ENCODE measurements at places on chromosomes 6 and 20.

- no peak for DNase-seq
Observed at GRCh38 chr20:31856516-31856915, 11.1 kb upstream of the FOXS1 start.

- no peak for DNase-seq
Observed at GRCh38 chr6:151065027-151065815, 174.5 kb upstream of the AKAP12 start.

DNA sequence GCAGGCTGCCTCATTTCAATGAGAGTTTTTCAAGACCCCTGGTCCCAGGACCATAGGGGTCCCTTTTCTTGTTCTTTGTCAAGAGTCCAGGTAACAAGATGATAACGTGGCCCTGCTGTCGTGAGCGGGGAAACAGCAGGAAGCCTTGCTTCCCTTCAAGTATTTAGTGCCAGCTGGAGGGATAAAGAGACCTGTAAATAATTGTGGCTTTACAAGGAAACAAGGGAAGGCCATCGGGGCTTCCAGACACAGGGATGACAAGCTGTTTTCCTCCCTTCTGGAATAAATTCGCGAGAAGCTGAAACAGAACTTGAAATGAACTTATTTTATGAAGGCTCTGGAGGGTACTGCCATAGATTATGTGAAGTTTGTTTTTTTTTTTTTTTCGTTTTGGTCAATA is 163.2 kb downstream of the SYNDIG1 start:
- no peak for DNase-seq

GRCh38 chr20:59008715-59009336 is 1.8 kb upstream of the CTSZ start:
- no peak for DNase-seq

DNA sequence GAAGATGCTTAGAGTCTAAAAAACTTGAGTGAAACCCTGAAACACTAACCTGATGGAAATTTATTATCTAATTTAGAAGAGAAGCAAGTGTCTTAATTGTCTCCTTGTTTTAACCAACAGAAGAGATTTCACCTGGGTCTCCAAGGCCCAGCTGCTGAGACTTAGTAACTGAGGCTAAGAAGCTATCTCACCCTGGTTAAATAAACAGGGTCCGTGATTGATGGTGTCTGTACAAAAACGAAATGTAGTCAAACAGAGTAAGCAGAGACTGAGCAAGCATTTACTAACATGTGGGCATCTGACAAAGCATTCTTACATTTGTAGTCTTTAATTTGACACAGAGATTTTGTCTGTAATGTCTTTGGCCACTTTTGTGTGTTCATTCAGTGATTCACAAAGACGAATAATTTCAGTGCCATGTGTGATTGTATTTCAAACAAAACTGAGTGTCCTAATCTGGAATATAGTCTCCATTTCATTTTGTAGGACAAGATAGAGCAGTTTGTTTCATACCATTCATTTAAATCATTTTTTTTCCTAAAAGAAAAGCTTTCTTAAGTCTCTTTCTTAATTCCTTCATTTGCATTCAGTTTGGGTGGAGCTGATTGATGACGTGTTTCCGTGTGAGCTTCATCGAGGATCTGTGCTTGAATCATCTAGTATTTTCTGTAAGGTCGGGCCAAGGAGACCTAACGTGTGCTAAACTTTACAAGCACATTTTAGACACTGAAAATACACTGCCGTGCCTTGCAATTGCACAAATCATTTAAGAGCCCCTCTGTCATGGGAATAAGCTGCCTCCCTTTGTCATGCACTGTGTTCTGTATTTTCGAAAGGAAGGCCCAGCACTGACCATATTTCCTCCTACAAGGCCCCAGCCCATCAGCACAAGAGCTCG is 170.6 kb upstream of the QKI start:
- no peak for DNase-seq

- DNase-seq, result no peak
Observed at GRCh38 chr6:41053041-41053440, at the start of gene APOBEC2. TSS of gene APOBEC2 (plus strand) at chr6:41053202. CDS start at chr6:41053348, 146 bp downstream.

DNA sequence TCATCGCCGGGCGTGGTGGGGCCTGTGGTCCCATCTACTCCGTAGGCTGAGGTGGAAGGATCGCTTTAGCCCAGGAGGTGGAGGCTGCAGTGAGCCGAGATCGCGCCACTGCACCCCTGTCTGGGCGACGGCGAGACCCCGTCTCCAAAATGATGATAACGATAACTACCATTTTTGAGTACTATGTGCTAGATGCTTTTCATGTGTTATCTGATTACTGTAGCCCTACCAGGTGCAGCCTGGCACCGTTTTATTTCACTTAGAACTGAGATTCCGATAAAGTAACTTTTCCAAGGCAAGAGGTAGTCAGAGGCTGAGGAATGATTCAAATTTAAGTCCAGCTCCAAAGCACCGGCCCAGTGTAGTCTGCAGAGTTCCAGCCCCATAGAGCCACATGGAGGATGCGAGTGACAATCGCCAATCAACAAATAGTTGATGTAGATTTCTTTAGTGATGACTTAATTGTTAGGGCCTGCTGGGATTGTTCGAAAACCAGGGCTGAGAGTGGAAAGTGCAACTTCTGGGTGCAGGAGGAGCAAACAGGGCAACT is 727 bp downstream of the ERMARD start:
- no peak for DNase-seq

DNA sequence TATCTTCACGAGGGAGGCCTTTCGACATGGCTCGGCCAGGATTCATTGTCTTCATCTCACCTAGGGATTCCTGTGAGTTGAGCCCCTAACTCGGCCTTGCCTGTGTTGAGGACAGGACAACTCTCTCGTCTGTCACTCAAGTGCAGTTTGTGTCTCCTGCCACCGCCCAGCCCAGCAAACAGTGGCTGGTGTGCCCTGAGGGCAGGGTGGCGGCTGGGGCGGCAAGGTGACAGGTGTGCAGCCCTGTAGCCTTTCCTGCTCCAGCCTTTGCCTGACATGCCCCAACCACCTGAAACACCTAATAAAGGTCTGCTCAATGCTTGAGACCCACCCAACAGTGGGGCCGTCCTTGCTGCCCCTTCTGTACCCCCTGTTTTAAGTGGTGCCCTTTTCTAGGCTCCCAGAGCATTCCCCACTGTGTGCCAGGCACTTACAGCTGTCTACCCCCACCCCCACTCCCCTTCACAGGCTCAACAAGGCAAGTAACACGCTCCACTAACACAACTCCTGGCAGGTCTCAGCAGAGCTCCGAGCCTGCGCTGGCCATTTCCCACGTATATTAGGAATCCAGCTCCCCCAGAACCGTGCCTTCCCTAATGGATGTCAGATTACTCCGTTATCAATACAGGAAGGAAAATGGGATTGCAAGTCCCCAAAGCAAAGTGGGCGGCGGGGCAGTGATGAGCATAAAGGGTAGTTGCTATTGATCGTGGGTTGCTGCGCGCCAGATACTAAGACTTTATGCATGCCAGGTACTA is 17.7 kb downstream of the GFRA4 start:
- no peak for DNase-seq

- DNase-seq, result no peak
Observed at GRCh38 chr20:54774426-54774825, 299.0 kb downstream of the DOK5 start.

DNA sequence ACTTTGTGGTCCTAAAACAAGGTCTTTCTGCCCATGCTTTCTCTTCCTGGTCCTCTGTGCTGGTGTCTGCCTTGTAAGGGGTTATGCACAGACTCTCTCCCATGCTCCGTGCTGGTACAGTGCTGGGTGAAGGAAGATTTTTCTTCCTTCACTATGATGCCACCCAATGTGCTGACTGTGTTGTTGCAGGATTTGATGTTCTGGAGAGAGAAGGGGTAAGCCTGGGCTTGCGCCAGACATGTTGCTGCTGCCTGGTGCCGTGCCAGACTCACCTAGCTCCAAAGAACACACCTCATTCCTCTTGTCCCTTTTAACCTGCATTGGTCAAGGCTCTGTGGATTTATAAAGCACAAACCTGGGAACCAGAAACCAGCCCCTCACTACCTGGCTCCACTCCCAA is 28.4 kb upstream of the ARMH2 start:
- DNase-seq, result no peak

DNA sequence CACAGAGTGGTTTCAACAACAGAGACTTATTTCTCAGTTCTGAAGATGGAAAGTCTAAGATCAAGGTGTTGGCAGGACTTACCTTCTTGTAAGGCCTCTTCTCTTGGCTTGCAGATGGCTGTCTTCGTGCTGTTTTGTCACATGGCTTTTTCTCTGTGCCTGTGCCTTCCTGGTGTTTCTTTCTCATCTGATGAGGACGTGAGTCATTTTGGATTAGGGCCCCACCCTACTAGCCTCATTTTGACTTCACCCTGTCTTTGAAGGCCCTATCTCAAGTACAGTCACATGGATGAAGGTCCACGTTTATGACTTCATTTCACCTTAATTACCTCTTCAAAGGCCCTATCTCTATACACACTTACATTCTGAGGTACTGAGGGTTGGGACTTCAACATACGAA is 41.4 kb upstream of the LAMA2 start:
- DNase-seq, result no peak

- peak; percentile 46 for DNase-seq
Observed at GRCh38 chr6:111759836-111760785, 113.1 kb downstream of the FYN start.

DNA sequence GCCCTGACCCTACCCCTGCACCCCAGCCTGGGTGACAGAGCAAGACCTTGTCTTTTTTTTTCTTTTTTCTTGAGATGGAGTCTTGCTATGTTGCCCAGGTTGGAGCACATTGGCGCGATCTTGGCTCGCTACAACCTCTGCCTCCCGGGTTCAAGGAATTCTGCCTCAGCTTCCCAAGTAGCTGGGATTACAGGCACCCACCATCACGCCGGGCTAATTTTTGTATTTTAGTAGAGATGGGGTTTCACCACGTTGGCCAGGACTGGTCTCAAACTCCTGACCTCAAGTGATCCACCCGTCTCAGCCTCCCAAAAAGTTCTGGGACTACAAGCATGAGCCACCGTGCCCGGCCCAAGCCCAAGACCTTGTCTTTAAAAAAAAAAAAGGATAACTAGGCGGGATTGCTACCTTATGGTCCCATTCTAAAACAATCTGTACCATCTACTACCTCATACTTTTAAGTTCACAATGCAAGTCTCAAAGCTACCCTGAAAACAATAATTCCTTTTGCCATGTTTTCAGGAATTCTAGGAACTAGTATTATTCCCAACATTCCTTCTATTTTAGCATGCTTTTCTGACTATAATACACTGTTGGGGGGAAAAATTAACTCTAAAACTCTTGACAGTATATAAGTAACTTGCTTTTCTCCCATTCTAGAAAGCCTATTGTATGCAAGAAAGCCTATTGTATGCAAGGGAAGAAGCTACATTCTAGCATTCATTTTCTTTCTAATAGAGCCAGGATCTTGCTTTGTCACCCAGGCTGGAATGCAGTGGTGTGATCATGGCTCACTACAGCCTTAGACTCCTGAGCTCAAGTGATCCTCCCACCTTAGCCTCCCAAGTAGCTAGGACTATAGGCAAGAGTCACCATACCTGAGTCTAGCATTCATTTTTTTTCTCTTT is 6.6 kb downstream of the TUBB start:
- no peak for DNase-seq

- DNase-seq, result no peak
Observed at GRCh38 chr6:116073765-116074440, 13.2 kb upstream of the FRK start.

GRCh38 chr20:12358006-12358654 is 440.4 kb downstream of the BTBD3 start:
- no peak for DNase-seq

DNA sequence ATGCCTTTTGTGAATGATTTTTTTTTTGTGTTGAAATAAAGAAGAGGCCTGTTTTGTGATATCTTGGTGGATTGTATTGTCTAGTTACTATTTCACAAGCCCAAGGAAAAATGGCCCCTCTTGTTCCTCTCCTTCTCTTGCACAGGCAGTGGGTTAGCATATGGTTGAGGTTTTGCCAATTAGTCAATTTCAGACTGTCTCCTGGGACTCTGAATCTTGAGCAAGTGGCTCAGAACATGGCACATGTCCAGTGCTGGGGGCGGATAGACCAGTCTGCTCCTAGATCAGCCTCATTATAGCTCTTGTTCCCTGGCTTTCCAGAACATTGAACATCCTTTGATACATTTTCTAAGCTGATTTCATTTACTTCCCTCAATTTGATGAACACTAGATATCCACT is 589.2 kb downstream of the PHF3 start:
- DNase-seq, result no peak

DNA sequence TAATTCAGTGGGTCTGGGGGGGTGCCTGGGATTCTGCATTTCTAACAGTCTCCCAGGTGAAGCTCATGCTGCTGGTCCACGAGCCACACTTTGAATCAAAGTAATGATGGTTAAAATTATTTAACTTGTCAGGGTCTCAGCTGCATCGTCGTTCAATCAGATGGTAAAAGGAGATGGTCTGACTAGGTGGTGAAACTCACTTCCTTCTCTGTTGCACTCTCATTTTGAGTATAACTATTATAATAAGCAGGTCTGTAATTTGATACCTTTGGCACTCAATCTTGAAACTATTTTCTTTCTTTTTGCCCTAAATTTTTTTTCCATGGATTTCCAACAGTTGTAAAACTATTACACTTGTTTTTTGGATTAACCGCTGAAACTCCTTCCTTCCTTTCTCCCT is 292.5 kb downstream of the FARS2 start:
- no peak for DNase-seq

GRCh38 chr6:29753309-29753644 is 30.0 kb downstream of the HLA-F start:
- no peak for DNase-seq

DNA sequence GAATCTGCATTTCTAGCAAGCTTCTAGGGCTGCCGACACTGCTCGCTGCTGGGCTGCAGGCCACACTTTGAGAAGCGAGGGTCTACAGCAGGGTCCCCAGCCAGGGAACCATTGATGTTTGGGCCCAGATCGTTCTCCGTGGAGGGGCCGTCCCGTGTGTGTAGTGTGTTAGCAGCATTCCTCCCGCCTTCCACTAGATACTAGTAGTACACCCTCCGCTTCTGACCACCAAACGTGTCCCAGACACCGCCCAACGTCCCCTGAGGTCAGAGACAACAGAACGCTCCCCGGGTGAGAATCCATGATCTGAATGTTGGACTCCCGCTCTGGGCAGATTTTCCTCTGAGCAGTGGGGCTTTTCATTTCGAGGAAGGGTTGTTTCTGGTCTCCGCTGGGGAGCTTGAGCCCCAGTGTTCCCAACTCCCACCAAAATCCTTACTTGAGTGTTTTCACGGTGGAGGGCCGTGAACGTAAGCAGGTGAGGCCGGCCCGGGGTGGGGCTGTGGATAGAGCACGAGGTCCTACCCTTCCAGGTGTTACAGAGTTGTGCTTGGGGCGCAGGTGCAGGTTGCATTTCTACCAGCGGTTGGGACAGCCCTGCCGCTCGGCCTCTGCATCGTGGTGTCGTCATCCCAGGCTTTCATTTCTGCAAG is 124.6 kb downstream of the SYCP2 start:
- DNase-seq, result no peak

Measured in occipital lobe (tissue), 3 donors.